ENCODE measurements at places on chromosomes 3 and 15.

GRCh38 chr15:90294601-90295269 is 29.3 kb downstream of the NGRN start:
- no peak for DNase-seq

DNA sequence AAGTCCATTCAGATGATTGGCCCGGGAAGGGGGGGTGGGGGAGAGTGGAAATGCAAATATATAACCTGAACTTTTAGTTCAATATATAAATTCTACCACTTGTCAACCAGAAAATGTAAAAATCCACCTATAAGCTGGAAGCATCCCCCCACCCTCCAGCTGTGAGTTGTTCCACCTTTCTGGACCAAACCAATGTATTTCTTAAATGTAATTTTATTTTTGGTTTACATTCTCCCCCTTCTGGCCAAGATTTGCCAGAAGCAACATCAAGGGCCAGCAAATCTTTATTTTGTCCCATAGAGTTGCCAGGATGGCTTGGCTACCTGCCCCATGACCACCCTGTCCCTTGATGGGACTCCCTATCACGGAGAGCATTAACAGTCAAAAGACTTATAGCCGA is 545.7 kb downstream of the TBL1XR1 start:
- no peak for DNase-seq

DNA sequence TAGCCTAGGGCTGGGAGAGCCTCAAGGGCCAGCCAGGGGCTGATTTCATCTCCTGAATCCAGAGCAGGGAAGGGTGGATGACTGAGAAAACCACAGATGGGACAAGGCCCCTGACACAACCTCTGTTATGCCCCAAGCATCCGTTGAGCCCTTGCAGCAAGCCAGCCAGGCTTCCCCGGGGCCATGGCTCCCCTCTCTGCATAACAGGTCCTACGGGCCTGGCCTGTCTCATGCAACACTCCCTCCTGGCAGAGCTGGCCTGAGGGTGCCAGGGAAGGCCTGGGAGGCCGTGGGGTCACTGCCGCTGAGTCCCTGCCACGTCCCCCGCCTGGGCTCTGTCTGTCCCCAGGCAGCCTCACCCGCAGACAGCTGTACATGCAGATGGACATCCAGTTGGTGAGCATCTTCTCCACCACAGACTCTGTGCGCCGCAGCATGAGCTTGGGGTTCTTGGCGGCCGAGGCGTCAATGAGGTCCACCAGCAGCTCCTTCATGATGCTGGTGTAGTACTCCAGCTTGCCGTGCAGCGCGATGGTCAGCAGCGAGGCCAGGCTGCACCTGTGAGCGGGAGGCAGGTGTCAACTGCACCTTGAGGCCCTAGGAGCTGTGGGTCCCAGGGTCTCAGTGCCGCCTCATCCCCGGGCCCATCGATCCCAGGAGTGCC is 22.1 kb downstream of the H1-8 start:
- DNase-seq: no peak

GRCh38 chr3:24756101-24756888 is 261.6 kb upstream of the THRB start:
- DNase-seq: no peak

DNA sequence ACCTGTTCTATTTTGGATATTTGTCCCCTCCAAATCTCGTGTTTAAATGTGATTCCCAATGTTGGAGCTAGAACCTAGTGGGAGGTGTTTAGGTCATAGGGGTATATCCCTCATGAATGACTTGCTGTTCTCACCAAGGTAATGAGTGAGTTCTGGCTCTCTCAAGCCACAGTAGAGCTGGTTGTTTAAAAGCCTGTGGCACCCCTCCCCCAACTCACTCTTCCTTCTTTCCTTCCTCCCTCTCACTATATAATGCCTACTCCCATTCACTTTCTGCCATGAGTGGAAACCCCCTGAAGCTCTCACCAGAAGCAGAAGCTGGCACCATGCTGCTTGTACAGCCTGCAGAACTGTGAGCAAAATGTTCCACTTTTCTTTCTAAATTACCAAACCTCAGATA is 341.1 kb downstream of the SI start:
- no peak for DNase-seq

DNA sequence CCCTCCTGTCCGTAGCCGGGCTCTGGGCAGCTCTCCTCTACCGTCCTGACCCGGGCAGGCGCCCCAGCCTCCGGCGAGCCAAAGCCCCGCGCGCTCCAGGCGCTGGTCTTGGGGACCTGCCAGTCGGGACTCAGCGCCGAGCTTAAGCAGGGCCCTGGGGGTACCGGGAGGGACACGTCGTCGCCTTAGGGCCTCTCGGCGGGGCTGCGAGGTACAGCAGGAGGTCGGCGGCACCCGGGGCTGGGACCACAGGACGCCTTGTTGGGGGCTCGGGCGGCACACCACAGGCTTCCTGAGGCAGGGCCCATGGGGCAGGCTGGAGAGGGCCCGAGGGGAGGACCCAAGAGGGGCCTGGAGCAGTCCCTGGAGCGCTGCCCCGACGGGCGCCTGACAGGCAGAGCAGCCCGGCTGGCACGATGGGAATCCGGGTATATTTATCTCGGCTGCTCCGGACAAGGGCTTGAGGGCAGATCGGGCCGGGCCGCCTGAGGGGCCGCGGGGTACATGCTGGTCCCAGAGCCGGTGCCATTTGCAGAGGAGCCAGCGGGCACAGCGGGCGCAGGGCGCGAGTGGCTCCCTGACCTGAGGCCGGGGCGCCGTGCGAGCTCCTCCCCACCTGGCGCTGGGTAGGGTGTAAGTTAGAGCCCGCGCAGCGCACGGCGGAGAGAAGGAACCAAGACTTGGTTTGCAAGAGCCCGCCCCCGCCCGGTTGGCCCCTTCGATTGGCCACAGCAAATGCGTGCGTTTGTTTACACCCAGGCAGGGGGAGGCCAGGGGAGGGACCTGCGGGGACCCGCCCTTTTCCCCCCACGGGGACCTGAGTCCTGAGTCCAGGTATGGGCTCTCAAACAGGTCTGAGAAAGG is 574 bp downstream of the SLC38A3 start:
- DNase-seq: no peak

DNA sequence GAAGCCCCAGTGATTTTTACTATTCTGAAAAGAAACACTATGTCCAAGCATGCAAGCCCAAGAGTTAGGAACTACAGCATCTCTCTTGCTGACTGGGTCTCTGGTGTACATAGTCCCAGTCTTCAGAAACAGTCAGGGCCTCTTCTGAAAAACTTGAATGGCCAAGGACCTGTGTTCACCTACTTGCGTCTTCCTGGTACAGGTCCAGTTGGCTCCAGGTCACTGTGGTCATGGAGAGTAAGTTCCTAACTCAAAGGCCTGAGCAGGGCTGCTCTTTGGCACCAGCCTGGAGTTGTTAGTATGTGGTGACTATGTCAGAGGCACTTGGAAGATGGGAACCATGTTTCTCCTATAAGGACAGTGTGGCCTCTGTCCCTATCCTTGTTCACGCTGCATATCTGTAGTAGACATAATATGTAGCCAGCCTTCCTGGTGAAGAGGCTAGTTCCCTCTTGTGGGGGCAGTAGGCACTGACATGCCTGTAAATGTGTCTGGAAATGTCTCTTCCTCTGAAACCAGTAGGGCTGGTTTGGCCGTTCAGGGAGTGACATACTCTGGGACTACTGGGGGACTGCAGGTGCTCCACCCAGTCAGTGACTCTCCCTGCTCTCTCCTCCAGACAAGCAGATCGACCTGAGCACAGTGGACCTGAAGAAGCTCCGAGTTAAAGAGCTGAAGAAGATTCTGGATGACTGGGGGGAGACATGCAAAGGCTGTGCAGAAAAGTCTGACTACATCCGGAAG is 2.6 kb upstream of the RBM15B start:
- DNase-seq: no peak

DNA sequence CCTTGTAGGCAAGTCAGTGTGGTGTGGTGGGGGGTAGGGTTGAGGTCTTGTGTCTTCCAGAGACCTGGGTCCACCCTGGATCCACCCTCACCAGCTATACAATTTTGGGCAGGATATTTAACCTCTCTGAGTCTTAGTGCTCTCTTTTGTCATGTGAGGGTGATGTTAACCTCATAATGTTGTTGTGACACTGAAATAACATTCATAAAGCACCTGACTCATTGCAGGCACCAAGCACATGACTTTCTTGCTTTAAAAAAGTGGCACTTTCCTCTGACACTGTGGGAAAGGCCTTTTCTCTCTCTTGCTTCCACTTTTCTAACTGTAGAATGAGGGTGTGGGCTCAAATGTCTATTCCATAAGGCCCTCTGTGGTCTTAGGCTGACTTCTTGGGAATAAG is 75.5 kb downstream of the SCN10A start:
- no peak for DNase-seq

DNA sequence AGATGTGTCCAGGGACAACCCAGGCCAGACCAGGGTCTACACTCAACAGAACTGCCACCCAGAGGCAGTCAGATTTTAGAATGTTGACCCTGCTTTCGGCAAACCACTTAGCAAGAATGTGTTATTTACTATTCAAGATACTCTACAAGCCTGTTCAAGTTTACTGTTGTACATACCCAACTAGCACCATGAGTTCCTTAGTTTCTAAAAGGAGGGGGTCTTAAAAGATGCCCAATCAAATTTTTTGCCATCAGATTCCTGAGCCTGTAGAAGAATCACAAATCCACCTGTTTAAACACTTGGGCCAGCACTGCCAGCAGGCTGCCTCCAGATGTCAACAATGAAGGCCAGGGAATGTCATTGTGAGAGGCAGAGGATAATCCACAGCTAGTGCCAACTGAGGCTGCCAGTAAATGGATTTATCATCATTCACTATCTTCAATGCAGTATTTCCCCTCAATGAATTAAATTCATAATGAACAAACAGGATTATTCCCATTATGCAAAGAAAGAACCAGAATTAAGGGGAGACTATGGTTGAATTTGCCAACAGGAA is 43.5 kb upstream of the SNRPA1 start:
- DNase-seq: no peak

GRCh38 chr3:151256749-151257148 is 21.6 kb downstream of the P2RY14 start:
- DNase-seq: no peak

DNA sequence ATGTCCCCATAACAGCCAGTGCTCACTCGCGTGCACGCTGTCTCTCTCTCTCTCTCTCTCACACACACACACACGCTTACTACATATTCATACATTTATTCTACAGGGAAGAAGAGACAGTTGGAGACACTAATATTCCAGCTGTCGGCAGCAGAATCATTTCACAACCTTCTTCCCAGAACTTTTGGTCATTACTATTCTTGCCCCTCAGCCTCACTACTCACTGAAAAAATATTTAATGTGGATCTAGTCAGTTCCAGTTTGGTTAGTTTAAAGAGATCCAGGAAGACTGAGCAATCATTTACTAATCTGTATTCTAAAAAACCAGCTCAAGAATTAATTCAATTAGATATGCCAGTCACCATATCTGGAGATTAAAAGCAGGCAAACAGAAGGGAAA is 394.9 kb downstream of the PTPRG start:
- DNase-seq: no peak

DNA sequence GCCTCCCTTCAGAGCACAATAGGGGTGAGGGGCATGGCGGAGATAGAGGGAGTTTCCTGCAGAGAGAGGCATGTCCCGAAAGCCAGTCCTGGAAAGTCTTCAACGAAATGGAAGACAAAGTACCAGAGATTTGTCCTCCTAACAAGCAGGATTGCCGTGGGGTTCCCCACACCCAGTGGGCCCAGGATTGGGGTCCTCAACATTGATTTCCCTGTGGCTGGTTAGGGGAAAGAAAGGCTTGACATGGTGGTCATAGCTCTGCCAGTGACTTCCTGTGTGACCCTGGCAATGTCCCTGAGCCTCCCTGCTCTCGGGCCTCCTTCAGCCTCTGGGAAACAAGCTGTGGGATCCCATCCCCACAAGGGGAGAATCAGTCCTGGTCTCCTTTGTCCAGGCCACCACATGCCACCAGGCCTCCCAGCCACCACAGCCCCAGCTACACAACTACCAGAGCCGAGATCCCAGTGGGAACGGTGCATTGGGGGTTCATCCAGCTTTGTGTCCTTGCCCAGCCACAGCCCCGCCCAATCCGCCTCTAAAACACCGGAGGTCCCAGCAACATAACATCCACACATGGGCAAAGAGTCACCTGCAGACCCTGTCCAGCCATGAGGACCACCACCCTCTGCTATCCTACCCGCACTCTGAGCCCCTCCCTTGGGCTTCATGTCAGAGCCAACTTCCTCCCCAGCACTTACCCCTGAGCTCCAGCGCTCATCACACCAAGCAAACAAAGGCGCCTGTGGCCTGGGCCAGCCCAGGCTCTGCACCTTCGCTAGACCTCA is 63.0 kb downstream of the ADAMTS17 start:
- no peak for DNase-seq

DNA sequence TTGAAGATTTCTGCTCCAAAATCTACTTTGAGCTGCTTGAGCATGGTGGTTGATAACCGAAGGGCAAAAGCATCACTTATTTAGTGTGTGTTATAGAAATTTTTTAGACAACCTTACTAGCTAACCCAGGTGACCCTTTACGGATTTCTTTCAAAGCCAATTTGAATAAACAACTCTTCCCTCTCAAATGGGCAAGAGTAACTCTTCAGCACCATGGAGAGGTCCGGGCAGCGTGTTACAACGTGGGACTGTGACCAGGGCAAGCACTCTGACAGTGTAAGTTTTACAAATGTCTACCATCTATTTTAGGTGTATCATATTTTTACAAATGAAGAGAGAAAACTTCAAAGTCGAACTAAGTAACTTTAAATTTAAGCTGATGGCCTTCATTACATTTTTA is 471.8 kb downstream of the MFSD1 start:
- DNase-seq: no peak

DNA sequence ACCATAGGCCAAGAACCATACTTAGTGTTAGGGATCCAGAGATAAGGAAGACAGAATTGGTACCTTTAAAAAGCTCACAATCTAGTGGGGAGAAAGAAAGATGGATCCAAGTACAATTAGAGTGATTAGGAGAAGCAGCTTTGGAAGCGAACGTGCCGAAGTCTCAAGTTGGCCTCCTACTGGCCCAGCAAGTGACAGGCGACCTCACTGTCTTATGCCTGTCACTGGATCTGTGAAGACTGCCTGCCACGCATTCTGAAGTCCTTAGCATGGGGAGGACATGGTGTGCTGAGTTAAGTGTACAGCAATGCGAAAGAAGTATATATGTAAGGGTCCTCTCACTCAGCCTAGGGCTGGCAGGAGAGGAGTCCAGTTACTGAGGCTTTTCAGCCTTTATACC is 141.0 kb downstream of the GABRB3 start:
- DNase-seq: no peak

- no peak for DNase-seq
Observed at GRCh38 chr3:98109807-98110549, 20.5 kb upstream of the OR5H1 start.

- DNase-seq: no peak
Observed at GRCh38 chr15:88651136-88651732, 12.4 kb downstream of the ISG20 start.

DNA sequence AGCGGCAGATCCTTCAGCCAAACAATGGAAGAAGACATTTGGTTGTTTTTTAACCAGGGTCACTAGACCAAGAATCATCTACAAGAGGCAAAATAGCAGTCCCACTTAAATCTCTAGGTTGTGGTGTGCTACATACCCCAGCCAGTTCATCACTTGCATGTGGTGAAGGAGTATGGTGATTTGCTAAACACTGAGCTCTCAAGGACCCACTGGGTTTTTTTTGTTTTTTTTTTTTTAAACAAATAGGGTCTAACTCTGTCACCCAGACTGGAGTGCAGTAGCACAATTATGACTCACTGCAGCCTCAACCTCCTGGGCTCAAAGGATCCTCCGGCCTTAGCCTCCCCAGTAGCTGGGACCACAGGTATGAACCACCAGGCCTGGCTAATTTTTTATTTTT is 508.0 kb downstream of the FOXP1 start:
- no peak for DNase-seq

- DNase-seq: no peak
Observed at GRCh38 chr3:53938645-53939044, 47.0 kb upstream of the SELENOK start.

GRCh38 chr3:99172736-99173657 is 271.5 kb upstream of the DCBLD2 start:
- DNase-seq: peak; percentile 28
